A549 treated with CORT108297 at 1 μM for 4 hours (cell line): ENCODE measurements at places on chromosomes 13 and 19. TPM values are rescaled to one million over a fixed set of nuclear protein-coding genes. Genes with fewer than 3 reads are reported as not detected.

Gene LINGO3
- total RNA-seq: not detected in 5 replicates

Gene NCR1
- total RNA-seq: not detected in 5 replicates

Gene MAST1
- 1.5 to 2.0 TPM (median 1.9 TPM) in 5 replicates for total RNA-seq

Gene PSG7
- total RNA-seq: 0.04 to 0.07 TPM (median 0.05 TPM) in 3 of 5 replicates, not detected in the others

Gene KCNC3
- 0.87 to 1.6 TPM (median 1.4 TPM) in 5 replicates for total RNA-seq

Gene SYCN
- total RNA-seq: not detected in 5 replicates

Gene SIGLEC12
- not detected in 5 replicates for total RNA-seq

Gene WDR62
- 19.8 to 31.7 TPM (median 27.4 TPM) in 5 replicates for total RNA-seq

Gene FFAR2
- 0.03 TPM in 1 of 5 replicates, not detected in the others for total RNA-seq

Gene VSIG10L
- total RNA-seq: 6.8 to 12.2 TPM (median 10.4 TPM) in 5 replicates

Gene SIGLEC11
- not detected in 5 replicates for total RNA-seq

Gene STAP2
- total RNA-seq: 0.17 TPM in 1 of 5 replicates, not detected in the others

Gene ZNF177
- 0.38 to 0.69 TPM (median 0.57 TPM) in 5 replicates for total RNA-seq

Gene ZNF582
- 0.78 to 1.4 TPM (median 0.84 TPM) in 5 replicates for total RNA-seq

Gene POLR1G
- total RNA-seq: 41.9 to 52.7 TPM (median 46.6 TPM) in 5 replicates

Gene CDADC1
- total RNA-seq: 7.1 to 8.7 TPM (median 8.3 TPM) in 5 replicates

Gene MCEMP1
- total RNA-seq: not detected in 5 replicates

Gene DIAPH3
- total RNA-seq: 6.7 to 10.1 TPM (median 8.3 TPM) in 5 replicates

Gene PPM1N
- 6.4 to 8.3 TPM (median 7.8 TPM) in 5 replicates for total RNA-seq
